ENCODE measurements at places on chromosomes 13 and 19. TPM values are rescaled to one million over a fixed set of nuclear protein-coding genes. Genes with fewer than 3 reads are reported as not detected.

Gene MBD3L4
- not detected for total RNA-seq

- DNase-seq, result no peak
These were observed 10.1 kb downstream of the NFILZ start for GRCh38 chr19:8640402-8641004.

Gene PSG3
- total RNA-seq, result not detected

GRCh38 chr13:106898231-106898630 is 330.3 kb upstream of the ARGLU1 start:
- no peak for DNase-seq

DNA sequence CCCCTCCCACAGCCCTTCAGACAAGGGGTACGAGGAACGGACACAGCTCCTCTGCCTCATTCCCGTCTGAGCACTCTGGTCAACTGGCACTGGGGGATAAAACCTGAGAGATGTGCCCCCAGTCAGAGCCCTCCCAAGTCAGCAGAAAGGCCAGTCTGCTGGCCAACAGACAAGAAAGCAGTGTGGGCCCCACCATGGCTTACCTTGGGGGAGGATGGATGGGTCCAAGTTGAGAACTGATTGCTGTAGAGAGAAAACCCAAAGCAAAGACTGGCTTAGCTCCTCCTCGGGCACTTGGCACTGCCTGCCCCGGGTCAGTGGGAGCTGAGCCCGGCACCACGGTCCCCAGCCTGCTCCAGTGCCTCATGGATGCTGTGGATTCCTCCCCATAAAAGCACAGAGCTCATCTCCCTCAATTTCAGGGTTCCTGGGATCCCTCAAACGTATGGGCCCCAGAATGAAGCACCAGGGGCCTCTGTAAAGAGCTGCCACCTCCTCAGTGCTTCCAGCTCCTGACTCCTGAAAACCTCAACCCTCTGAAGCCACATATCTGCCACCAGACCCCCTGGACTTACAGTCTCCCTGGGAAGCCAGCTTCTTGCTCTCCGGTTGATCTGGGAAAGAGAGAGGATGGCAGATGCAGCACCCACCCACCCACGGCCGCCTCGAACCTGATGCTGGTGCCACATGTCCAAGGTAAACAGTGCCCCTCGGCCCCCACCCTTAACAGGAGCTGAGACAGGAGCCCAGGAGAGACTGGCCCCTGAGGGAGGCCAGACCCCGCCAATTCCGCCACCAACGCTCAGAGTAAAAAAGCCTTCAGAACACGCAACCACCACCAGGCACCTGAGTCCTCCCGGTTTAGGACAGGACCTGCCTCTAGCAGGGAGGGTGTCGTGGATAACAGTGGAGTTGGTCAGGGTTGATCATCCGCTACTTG is 3.3 kb downstream of the KHSRP start:
- no peak for DNase-seq

Gene PINLYP
- 4.2 TPM for total RNA-seq

Gene RFXANK
- total RNA-seq, result 61.4 TPM
